Activated CD4-positive, alpha-beta T cell treated with anti-CD3 and anti-CD28 coated beads, Interleukin-2, amount 10 ng/mL, durations not matched to agents 7 days and 5 days (primary cell): ENCODE measurements at places on chromosomes 12 and 14. TPM values are rescaled to one million over a fixed set of nuclear protein-coding genes. Genes with fewer than 3 reads are reported as not detected.
A peak's percentile ranks its signal among the peaks of the same experiment; 100 is the strongest.

- peaks cover 30% of the 10 kb centered on the region for H3K36me3 ChIP-seq
- H3K4me1 ChIP-seq, result no peaks in the 10 kb centered on the region
- H3K27me3 ChIP-seq, result no peaks in the 10 kb centered on the region
- H3K4me3 ChIP-seq, result no peak overlapping the region
- no peak for DNase-seq
Observed at GRCh38 chr12:94218233-94218632, 69.9 kb downstream of the PLXNC1 start.

Gene MAX
- 203 TPM for total RNA-seq

- H3K27me3 ChIP-seq, result peaks cover 89% of the 10 kb centered on the region
- no peak overlapping the region for H3K27ac ChIP-seq
- no peak overlapping the region for H3K4me3 ChIP-seq
- H3K4me1 ChIP-seq, result peaks cover 30% of the 10 kb centered on the region
- H3K36me3 ChIP-seq, result peaks cover 4% of the 10 kb centered on the region
Observed at GRCh38 chr12:102960766-102961465, 3.4 kb downstream of the ASCL1 start.

DNA sequence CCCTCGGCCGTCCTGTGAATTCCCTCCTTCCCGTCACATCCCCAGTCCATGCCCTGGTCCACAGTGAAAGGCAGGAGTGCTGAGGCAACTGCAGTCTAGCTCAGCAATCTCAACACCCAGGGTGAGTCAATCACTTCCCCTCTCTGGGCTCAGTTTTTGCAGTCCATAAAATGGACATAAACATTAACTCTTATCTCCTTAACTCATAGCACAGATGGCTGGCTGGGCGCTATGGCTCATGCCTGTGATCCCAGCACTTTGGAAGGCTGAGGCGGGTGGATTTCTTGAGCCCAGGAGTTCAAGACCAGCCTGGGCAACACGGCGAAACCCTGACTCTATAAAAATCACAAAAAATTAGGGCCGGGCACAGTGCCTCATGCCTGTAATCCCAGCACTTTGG lies 32.4 kb downstream of the CAMKK2 start:
- H3K27me3 ChIP-seq, result no peaks in the 10 kb centered on the region
- no peak overlapping the region for H3K4me3 ChIP-seq
- no peaks in the 10 kb centered on the region for H3K4me1 ChIP-seq

DNA sequence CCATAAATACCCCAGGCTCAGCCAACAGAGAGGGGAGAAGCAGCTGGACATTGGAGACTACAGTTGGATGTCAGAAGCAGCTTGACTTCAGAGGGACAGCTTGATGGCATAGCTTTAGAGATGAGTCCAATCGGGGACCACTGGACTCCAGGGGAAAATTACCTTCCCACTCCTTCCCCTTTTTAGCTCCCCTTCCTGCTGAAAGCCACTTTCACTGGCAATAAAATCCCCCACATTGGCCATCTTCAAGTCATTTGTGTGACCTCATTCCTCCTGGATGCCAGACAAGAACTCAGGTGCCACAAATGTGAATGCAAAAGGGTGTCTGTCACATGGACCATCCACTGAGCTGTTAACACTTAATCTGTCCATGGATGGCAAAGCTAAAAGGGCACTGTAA lies 184.2 kb downstream of the CHST11 start:
- no peak for DNase-seq
- peaks cover 46% of the 10 kb centered on the region for H3K4me1 ChIP-seq
- H3K27me3 ChIP-seq, result no peaks in the 10 kb centered on the region
- no peak overlapping the region for H3K4me3 ChIP-seq
- peaks cover 41% of the 10 kb centered on the region for H3K36me3 ChIP-seq

DNA sequence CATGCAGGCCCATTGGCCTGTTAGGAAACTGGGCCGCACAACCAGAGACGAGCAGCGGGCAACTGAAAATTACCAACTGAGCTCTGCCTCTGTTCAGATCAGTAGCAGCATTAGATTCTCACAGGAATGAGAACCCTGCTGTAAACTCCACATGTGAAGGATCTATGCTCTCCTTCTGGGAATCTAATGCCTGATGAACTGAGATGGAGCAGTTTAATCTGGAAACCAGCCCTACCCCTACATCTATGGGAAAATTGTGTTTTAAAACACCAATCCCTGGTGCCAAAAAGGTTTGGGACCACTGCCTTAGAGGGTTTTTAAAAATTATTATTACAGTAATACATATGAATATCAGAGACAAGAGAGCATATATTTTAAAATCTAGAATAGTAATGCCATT lies 1144.5 kb downstream of the FSCB start:
- no peaks in the 10 kb centered on the region for H3K4me1 ChIP-seq
- H3K27me3 ChIP-seq, result no peaks in the 10 kb centered on the region
- no peak overlapping the region for H3K4me3 ChIP-seq
- DNase-seq, result no peak

Gene ALDH6A1
- 19.1 TPM for total RNA-seq

Gene LRIG3
- total RNA-seq, result not detected

Gene ANG
- total RNA-seq, result 0.89 TPM

- peaks cover 17% of the 10 kb centered on the region for H3K36me3 ChIP-seq
- no peak for DNase-seq
- peaks cover 39% of the 10 kb centered on the region for H3K27me3 ChIP-seq
- peaks cover 17% of the 10 kb centered on the region for H3K4me1 ChIP-seq
- no peak overlapping the region for H3K27ac ChIP-seq
Observed at GRCh38 chr14:54568821-54569595, 2.1 kb downstream of the SAMD4A start.

Gene KRT79
- not detected for total RNA-seq

GRCh38 chr12:93402333-93403311 lies 24.9 kb downstream of the NUDT4 start:
- peaks cover 8% of the 10 kb centered on the region for H3K4me1 ChIP-seq
- H3K36me3 ChIP-seq, result peaks cover 47% of the 10 kb centered on the region
- H3K27ac ChIP-seq, result no peak overlapping the region

- peaks cover 3% of the 10 kb centered on the region for H3K4me1 ChIP-seq
- no peaks in the 10 kb centered on the region for H3K36me3 ChIP-seq
- H3K4me3 ChIP-seq, result peak overlapping the region; percentile 25
- no peak for DNase-seq
- H3K27me3 ChIP-seq, result peaks cover 4% of the 10 kb centered on the region
Observed at GRCh38 chr14:66293533-66294105, 192.6 kb upstream of the CCDC196 start.

Gene TDP1
- total RNA-seq, result 79.6 TPM

DNA sequence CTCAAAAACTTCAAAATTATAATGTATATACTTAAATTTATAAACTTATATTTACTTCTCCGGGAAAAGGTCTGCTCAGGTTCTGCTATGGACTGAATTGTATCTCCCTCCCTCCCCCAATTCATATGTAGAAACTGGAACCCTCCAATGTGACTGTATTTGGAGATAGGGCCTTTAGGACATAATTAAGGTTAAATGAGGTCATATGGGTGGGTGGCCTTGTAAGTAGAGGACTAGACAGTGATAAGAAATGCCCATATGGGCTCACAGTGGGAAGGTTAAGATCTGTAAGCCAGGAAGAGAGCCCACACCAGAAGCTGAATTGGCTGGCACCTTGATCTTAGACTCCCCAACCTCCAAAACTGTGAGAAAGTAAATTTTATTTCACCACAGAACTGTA lies 84.5 kb downstream of the TAOK3 start:
- no peak overlapping the region for H3K27ac ChIP-seq
- H3K4me3 ChIP-seq, result no peak overlapping the region
- H3K4me1 ChIP-seq, result no peaks in the 10 kb centered on the region
- DNase-seq, result no peak

DNA sequence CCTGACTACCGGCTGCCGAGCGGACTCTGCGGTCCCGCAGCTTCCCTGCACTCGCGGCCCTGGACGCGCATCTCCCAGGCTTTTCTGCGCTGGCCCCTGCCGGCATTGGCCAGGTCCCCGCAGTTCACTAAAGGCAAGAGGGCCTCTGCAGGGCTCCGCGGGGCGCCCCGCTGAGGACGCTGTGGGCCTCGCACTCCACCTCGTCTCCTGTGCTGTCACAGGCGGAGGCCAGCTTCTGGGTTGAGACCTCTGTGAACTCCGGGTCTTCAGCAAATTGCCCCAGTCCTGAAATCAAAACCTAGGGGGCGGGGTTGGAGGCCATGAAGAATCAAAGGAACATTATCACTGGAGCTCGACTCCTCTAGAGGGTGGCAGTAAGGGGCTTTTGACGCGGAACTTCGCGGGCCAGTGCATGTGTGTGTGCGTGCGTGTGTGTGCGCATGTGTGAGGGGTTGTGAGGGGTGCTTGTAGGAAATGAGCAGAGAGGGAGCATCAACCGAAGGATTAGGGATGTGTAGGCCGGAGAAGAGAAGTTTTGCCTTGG lies 68.5 kb upstream of the CAPRIN2 start:
- no peak overlapping the region for H3K27ac ChIP-seq
- peak; percentile 20 for DNase-seq
- peak overlapping the region; percentile 69 for H3K4me3 ChIP-seq
- peaks cover 49% of the 10 kb centered on the region for H3K27me3 ChIP-seq

- H3K4me1 ChIP-seq, result peaks cover 13% of the 10 kb centered on the region
- DNase-seq, result no peak
- H3K36me3 ChIP-seq, result no peaks in the 10 kb centered on the region
- H3K27ac ChIP-seq, result no peak overlapping the region
- no peak overlapping the region for H3K4me3 ChIP-seq
- H3K27me3 ChIP-seq, result peaks cover 24% of the 10 kb centered on the region
Observed at GRCh38 chr12:49304161-49304560, 9.2 kb downstream of the PRPH start.

DNA sequence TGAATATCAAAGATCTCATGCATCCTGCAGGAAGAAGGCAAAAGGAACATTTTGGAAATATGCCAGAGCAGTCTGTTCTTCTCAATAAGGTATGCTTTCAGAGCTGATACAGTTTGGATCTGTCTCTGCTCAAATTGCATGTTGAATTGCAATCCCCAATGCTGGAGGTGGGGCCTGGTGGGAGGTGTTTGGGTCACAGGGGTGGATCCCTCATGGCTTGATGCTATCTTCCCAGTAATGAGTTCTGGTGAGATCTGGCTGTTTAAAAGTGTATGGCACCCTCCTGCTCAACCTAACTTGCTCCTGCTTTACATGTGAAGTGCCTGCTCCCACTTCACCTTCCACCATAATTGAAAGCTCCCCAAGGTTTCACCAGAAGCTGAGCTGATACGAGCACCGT lies 76.6 kb downstream of the RIN3 start:
- H3K4me1 ChIP-seq, result peaks cover 64% of the 10 kb centered on the region
- peaks cover 6% of the 10 kb centered on the region for H3K27me3 ChIP-seq
- no peak for DNase-seq
- no peak overlapping the region for H3K27ac ChIP-seq

DNA sequence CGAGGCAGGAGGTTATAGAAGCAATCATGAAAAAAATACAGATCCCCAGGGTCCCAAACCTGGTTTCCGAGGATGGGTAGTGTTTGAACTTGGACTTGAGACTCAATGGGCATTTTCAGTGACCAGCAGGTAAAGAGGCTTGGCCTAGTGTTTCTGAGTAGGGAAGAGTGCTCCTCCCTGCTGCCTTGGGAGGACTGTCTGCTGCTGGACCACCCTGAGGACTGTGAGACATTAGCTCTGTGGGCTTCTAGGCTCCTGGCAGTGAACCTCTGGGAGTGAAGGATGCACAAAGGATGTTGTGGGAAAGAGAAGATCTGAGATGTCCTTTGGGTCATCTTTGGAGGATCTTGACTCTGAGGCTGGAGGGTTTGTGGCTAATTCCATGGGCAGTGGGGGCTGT lies 30.5 kb downstream of the ANKRD9 start:
- no peaks in the 10 kb centered on the region for H3K36me3 ChIP-seq
- no peaks in the 10 kb centered on the region for H3K27me3 ChIP-seq
- H3K4me1 ChIP-seq, result peaks cover 6% of the 10 kb centered on the region
- DNase-seq, result no peak

Gene IQSEC3
- total RNA-seq, result not detected
